ENCODE measurements at places on chromosomes 4 and X.

GRCh38 chr4:10192331-10192730 is 75.7 kb upstream of the WDR1 start:
- DNase-seq = no peak

DNA sequence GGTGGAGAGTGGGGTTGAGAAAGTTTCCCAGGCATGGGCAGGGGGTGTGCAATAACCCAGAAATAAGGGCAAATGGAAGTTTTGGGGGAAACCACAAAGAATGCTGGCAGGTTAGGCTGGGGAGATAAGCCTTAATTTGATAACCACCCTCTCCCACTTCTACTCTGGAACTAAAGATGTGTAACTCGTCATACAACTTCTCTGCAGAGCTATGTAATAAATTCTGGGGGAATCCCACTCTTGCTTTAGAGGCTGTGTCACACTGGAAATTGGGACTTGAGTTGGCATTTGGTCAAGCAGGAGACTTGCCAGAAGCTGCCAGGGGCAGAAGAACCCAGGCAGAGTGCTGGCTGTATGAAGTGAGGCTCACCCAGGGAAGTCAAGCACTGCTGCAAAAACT is 170.9 kb upstream of the CPEB2 start:
- DNase-seq = no peak

GRCh38 chrX:1476682-1477081 is 24.0 kb upstream of the ASMTL start:
- no peak for DNase-seq

DNA sequence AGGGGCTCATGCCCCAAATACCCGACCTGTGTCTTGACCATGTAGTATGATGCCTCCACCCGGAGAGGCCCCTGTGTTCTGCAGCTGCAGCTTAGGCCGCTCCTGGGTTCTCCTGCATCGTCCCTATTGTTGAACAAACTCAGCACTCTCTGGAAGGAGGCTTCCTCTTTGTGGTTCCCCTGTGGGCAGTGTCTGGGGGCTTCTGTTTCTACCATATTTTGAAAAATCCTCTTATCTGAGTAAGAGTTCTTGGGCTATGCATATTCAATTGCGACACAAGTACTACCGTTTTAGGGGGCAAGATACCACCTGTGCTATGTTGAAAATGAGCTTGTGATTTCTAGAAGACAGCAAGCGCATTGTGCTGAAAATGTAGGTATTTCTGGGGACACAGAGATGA is 276.6 kb downstream of the DHRSX start:
- no peak for DNase-seq

DNA sequence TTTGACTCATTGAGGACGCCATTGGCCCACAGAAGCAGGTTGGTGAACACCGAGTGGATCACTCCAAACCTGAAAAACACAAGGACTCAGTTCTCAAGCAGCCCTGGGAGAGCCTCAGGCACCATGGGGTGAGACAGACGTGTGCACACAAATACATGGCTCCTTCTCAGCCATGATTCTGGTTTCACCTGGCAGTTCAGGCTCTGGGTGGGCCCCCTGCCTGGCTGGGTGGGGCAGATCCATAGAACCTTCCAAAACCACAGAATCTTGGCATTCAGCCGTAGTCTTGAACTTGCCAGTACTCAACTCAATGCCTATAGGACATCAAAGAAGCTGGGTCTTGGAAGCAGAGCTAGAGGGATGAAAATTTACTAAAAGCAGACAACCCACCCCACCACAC is 24.2 kb downstream of the OTOP1 start:
- DNase-seq = no peak

DNA sequence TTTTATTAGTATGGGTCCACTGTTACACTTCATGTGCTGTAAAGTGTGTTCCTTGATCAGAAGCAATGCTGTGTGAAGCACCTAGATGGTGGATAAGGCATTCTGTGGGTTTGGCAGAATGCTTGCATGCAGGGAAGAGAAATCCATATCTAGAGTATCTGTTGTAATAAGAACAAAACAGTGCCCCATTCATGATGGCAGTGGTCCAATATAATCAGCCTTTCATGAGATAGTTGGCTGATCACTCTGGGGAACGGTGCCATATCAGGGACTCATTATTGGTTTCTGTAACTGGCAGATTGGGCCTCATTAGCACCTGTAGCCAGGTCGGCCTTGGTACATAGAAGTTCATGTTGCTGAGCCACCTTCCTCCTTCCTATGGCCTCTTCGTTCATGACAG is 28.7 kb downstream of the STIM2 start:
- no peak for DNase-seq

DNA sequence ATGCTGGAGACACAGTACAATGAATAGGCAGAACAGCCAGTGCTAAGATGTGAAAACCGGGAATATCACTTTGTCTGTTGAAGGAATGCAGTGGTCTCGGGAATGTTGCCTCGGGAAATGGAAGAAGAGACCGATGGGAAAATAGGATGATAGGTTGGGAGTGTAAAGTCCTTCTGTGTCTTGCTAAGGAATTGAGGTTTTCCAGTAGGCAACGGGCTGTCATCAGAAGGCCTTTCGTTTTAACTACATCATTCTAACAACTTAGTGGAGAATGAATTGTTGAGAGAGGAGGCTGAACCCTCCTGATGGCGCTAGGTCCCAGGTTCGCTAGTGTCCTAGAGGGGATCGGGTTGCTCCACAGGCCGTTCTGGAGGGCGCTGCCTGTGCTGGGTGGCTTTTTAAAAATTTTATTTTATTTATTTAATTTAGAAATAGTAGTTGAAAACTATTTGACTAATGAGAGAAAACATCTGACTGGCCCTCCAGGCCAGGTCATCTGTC is 730 bp downstream of the VBP1 start:
- peak; percentile 0 for DNase-seq

DNA sequence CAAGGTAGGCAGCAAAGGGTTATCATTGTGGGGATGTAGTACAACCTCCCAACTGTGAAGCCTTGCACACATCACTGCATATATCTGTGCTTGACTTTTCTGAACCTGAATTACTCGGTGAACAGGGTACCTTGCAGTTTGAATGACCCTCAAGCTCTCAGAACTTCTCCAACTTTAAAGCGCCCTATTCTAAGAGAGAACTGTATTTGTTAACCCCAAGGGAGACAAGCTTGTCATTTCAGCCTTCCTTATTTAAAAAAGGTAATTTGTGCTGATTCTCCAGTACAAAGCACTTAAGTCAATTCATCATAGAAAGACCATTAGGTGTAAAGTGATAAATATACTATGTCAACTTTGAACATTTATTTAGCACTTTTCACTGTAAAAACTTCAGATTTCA is 122.0 kb upstream of the STS start:
- DNase-seq = no peak

DNA sequence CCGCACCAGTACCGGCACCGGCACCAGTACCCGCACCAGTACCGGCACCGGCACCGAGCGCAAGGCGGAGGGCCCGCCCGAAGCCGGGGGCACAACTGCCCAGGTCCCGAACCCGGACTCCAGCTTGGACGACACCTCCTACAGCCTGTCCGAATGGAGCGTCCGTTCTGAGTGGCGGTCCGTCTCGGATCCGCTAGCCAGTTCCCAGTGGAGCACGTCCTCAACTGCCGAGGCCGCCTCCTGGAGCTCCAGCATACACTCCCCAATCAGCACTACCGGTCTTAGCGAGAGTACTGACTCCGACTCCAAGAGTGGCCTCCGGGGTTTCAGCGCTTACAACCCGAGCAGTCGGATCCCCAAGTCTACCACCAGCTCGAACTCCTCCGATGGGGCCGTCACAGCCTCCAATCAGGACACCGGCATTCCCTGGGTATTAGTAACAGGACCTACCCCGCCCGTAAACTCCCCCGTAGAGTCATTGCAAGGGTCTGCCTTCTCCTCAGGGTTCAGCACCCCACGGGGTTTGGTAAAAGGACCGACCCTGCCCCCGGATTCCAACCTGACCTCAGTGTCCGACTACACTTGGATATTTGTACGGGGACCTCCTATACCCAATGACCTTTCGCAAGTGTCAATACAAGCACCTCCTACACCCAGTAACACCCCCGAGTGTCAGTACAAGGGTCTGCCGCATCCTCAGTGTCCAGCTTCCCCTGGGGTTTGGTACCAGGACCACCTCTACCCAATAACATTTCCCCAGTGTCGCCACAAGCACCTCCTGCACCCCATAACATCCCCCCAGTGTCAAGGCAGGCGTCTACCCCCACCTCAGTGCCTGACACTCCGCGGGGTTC is 721 bp upstream of the MAOA start:
- peak; percentile 29 for DNase-seq

DNA sequence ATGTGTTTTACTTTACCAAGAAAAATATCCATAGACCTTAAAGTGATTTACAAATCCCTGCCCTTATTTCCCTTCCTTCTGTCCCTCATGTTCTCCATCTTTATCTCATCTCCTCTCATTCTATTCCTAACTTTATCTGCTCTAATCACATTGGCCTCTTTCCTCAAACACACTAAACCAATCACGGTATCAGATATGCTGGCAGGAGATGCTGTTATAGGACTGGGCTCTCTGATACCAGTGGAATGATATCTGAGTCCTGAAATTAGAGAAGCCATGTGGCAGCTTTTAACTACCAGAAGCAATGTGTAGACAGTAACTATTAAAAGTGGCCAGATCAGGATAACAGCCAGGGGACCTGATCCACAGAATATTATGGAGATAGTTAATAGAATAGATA is 49.9 kb upstream of the GIMD1 start:
- DNase-seq = no peak

DNA sequence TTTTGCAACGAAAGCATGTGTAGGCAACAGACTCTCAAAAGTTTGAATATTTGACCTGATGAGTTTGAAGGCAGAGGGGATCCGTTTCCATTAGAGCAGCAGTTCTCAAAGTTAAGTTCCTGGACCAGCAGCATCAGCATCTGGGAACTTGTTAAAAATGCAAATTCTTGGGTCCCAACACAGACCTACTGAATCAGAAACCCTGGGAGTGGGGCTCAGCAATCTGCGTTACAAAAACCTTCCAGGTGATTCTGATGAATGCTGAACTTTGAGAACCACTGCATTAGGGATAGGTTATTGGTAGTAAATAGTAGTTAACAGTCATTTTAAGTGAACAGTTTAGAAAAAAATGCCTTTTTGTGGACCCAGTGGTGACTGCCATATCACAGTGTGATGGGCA is 98.8 kb downstream of the PDE5A start:
- DNase-seq = no peak

- DNase-seq = no peak
Measured at GRCh38 chr4:87193958-87194675, 26.3 kb downstream of the KLHL8 start.

GRCh38 chrX:119017077-119017476 is 42.7 kb downstream of the LONRF3 start:
- no peak for DNase-seq

DNA sequence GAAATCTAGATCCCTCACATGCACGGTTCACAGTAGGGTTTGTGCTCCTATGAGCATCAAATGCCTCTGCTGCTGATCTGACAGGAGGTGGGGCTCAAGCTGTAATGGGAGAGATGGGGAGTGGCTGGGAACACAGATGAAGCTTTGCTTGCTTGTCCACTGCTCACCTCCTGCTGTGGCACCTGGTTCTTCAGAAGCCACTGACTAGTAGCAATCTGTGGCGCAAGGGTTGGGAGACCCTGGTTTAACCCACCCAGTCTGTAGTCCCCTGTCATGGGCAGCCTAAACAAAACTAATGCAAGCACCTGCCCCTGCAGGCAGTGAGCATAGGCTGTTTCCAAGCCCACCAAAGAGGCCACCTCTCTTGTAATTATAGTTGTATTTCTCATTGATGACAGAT is 116.6 kb downstream of the SHOX start:
- DNase-seq = no peak

DNA sequence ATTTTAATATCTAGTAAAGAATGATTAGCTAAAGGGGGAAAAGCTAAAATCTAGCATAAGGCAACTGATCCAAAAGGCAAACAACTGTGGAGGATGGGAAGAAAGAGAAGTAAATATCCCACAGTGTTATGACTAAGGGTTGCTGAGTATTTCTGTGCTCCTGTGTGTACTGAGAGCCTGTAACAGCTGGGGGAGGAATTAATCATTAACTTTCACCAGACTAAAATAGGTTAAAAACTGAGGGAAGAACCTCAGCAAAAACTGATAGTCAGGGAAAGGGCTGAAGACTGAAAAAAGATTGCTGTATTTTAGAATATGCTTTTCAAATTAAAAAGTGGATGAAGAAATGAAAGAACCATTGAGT is 365.9 kb downstream of the CXXC4 start:
- no peak for DNase-seq

DNA sequence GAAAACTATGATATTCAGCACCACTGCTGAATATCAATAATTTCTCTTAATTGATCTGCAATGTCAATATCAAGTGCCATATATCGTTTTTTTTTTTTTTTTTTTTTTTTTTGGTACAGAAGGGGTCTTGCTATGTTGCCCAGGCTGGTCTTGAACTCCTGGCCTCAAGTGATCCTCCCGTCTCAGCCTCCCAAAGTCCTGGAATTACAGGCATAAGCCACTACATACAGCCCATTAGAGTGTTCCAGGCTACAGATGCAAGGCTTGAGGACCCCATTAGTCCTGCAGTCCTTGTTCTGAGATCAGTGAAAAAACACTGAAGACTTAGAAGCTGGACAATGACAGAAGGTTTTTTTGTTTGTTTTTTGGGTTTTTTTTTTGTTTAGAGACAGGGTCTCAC is 48.3 kb downstream of the PPP3CA start:
- no peak for DNase-seq

DNA sequence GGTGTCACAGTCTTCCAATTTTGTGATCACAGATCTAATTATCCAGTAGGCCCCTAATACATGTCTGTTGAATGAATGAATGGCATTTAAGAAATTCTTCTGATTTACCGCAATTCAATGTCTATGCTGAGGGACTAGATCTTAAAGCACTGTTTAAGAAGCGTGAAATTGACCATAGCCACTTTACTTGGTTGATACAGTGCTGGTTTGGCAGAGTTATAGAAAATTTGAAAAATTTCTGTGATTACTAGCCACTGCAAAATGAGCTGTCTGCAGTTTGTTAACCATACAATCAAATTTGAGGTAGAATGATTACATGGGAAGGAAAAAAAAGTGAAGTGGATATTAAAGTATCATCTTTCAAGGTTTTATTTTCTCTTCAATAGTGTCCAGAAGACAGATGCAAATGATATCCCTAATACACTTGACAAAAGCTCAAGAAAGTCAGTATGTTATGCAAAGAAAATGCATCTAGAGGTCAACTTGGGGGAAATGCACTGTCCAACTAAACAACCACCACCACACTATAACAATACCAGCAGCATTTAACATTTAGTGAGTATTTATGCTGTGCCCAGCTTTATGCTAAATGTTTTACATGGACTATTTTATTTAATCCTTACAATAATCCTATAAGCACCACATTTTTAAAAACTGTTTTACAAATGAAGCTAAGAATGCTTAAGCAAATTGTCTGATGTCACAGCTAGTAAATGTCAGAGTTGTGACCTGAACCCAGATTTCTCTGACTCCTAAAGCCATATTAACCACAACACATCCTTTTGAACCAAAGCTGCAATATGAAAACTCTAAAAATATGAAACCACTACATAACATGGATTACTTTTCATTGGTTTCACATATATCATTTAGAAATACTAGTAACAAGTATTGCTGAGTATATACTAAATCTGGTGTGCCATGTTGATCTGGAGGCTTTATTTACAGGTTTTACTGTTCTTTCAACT is 217.9 kb upstream of the MAB21L2 start:
- DNase-seq = no peak
